RKO (cell line): ENCODE measurements at places on chromosomes 2 and 18.

GRCh38 chr2:48315896-48316194 is 214.1 kb upstream of the STON1 start:
- peak; percentile 51 for DNase-seq

GRCh38 chr2:119229716-119230115 is 6.1 kb downstream of the STEAP3 start:
- no peak for DNase-seq

GRCh38 chr2:43758739-43759138 is 15.1 kb upstream of the DYNC2LI1 start:
- no peak for DNase-seq

GRCh38 chr2:17540093-17540812 is at the start of gene VSNL1:
VSNL1 (plus strand) TSS chr2:17540696; CDS start chr2:17592075, 51,379 bp downstream.
- DNase-seq = no peak

- DNase-seq = no peak
Measured at GRCh38 chr2:217193431-217194340, 333.8 kb upstream of the TNP1 start.

- no peak for DNase-seq
Measured at GRCh38 chr2:168397629-168398028, 58.4 kb upstream of the CERS6 start.

- DNase-seq = no peak
Measured at GRCh38 chr2:218954541-218955300, 4.7 kb upstream of the CDK5R2 start.

- peak; percentile 62 for DNase-seq
Measured at GRCh38 chr2:157245846-157246764, 11.4 kb upstream of the GALNT5 start.

- no peak for DNase-seq
Measured at GRCh38 chr2:159045545-159046454, 77.4 kb downstream of the TANC1 start.

DNA sequence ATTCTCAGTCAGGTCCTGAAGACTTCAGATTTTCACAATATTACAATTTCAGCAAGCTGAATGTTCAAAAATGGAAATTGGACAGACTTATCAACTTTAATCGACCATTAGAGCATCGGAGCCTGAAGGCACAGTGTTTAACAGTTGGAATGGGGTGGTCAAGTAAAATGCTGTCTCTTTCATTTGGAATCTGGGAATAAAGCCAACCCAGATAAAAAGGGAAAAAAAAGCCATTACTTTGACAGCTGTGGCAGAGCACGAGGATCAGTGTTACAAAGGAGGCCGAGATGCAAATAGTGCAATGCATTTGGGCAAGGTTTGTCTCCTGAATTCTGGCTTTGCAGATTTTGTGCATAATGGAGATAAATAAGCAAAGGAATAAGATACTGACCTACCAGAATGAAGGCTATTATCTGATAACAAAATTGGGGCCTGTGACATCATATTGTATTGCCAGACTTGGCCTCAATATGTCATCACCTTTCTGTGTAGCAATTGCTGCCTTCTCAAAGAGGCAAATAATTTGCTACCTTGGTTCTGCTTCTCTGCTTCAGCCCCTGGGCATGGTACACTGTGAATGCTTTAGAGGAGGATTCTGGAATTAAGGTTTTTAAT is 277.5 kb upstream of the KLHL29 start:
- no peak for DNase-seq

- DNase-seq = no peak
Measured at GRCh38 chr2:110848519-110849030, 116.2 kb downstream of the ACOXL start.

DNA sequence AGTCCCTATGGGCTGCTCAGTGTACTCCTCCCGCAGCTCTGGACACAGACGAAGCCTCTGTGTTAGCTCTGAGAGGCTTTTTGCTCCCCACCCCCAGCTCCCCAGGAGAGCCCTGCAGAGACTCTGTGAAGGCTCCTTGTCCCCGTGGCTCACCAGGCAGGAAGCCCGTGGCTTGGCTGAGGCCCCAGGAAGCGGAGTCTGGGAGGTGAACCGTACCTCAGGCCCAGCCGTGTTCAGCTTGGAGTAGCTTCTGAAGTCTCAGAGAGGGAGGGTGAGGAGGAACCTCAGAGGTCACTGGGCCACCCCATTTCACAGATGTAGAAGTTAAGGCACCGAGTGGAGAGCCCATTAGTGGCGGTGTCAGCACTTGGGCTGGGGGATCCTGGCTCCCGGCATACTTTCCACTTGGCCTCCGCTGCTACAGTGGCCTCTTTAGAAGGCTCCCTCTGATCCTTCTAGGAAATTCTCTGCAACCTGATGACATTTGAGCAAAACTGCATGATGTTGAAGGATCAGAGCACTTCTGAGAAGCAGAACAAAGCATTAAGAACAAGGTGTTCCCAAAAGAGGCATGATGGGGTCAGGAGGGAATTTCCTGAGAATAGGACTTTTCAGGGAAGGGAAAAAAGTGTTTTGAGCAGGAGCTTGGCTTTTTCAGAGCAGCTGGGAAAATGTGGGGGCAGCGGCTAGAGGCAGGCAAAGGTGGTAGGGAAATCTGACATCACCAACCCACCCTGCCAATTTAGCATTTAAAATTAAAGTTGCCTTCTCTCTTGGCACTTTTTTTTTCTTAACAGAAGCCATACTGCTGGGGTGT is 79.1 kb downstream of the MCFD2 start:
- DNase-seq = no peak
